ENCODE measurements at places on chromosomes 4 and X.

DNA sequence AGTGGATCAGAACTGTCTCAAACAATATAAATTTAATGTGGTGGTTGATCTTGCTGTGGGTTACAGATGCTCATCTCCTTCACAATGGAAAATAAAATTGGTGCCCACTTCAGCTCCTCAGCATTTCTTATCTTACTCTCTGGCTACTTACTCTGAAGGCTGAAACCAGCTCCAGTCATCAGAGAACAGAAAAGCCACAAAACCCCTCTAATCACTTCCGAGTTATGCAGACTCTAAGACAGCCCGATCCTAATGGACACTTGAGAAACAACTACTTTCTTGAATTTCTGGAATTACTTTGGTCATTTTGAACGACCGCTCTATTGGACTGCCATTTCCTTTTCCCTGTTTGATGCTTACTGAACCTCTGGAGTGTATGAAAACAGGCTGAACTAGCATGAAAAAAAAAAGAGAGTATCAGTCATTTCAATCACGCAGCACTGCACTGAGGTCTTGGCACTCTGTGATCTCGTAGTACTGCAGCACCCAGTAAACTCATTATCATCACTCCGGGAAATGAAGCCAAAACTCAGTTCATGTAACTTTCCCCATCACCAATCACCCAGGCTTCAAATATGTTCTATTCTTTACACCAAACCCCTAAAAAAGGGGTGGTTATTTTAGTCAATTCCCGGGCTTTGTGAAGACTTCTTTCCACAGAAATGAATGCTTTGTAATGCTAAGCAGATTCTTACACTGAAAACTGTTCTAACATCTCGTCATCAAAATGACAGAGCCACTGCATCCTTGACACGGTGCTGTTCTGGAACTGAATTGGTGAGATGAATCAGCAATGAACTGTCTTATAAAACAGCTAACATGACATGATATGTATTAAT is 54.5 kb downstream of the TSPAN5 start:
- DNase-seq = no peak

GRCh38 chrX:48467281-48467761 is 2.7 kb downstream of the SLC38A5 start:
- DNase-seq = no peak

GRCh38 chrX:12032082-12032481 is 106.2 kb upstream of the FRMPD4 start:
- DNase-seq = no peak

- DNase-seq = no peak
Observed at GRCh38 chr4:183106839-183107238, 7.8 kb downstream of the WWC2 start.

GRCh38 chr4:20219521-20219920 is 32.2 kb upstream of the SLIT2 start:
- DNase-seq = no peak

DNA sequence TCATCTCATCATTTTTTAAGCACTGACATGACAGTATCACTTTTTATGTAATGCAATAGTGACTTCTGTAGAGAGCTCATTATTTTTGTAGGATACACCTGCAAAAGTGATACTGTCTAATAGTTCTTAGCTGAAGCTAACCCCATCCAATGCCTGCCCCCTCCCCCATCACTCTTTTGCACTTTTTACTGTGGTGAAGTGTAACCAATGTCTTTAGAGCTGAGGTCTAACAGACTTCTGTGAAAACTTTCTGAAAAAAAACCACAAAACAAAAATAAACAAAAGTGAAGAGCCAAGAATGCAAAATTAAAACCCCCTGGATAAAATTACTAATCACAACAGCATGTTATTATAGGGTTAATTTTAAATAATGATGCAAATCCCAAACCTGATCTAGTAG is 301.1 kb downstream of the ANK2 start:
- DNase-seq = no peak

- DNase-seq = no peak
Observed at GRCh38 chr4:3128976-3129375, 54.5 kb downstream of the HTT start.

DNA sequence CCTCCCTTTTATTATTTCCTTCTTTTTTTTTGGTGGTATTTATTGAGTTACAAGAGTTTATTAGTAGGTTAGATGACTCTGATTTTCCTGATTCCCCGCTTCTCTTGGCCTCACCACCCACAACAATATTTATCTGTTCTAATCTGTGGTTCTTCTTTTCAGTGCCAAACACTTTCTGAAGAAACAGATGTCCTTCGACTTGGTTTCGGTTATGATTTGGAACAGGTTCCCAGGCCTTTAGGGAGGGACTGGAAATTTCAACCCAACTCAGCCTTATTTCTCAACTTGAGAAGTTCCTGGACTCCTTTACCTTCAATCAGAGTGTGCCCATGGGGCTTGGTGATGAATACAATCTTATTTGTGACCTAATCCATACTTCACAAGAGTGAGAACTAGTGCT is 108.1 kb downstream of the UCHL1 start:
- no peak for DNase-seq

GRCh38 chr4:78437608-78438088 is 113.9 kb upstream of the ANXA3 start:
- DNase-seq = no peak

DNA sequence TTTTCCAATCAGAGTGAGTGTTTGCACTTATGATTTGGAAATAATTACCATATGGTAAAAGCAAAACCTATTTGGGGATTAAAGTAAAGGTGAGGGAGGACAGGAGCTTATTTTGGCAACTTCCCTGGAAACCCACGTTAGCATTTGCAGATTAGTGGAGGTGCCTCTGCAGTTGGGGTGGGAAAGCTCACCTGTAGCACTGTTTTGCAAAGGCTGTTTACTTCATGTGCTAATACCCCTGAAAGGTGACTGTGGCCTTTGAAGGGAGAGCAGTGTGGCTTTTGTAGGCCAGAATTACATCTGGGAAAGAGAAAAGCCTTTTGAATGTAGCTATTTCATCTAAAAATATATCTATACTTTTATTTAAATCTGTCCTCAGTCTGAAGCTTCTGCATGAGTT is 9.4 kb downstream of the SUPT20HL1 start:
- no peak for DNase-seq

All from central memory CD4-positive, alpha-beta T cell (primary cell).